Kidney tubule cell (primary cell): ENCODE measurements at places on chromosomes 5 and 9.

GRCh38 chr5:167835146-167835545 lies 456.3 kb upstream of the WWC1 start:
- no peak for DNase-seq

- no peak for DNase-seq
Observed at GRCh38 chr9:8764051-8764450, 964.5 kb upstream of the DMAC1 start.

- DNase-seq: peak; percentile 76
Observed at GRCh38 chr5:68924481-68925145, 169.2 kb upstream of the SLC30A5 start.

GRCh38 chr5:154826-155225 lies 36.5 kb upstream of the LRRC14B start:
- no peak for DNase-seq

DNA sequence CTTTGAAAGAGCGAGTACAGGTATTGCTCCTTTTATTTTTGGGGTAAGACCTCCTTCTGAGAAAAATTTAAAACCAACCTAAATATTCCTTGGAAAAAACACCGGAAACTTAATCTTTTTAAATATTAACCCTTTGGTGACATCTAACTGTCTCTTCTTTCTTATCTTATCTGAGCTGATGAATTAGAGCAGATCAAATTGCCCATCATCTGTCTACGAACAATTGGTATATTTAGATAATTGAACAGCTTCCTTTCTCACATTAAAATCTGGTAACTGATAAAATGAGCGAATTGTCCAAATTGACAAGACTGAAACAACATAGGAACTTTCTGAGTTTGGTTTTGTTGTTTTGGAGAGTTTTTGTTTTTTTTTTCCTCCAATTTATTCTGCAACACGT lies 2.0 kb downstream of the ISL1 start:
- no peak for DNase-seq

- DNase-seq: no peak
Observed at GRCh38 chr5:104512063-104512825, 949.7 kb upstream of the NUDT12 start.

GRCh38 chr5:173688703-173689102 lies 72.3 kb upstream of the BOD1 start:
- DNase-seq: peak; percentile 30

DNA sequence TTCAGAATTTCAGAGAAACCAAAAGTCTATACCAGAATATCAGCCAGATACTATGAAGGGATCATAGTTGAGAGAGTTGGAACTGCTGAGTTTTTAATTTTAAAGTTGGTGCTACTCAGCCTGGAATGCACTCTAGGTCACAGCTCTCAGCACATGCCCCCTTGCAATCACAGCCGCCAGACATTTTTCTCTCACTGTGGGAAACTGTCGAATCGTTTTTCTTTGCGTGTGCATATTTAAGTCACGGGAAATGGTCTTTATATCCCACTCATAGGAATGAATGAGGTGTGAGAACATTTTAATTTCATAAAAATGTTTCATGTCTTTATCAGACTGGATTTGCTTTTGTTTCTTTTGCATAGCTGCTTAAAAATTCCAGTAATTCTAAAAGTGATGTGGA lies 12.2 kb upstream of the SPDL1 start:
- no peak for DNase-seq

DNA sequence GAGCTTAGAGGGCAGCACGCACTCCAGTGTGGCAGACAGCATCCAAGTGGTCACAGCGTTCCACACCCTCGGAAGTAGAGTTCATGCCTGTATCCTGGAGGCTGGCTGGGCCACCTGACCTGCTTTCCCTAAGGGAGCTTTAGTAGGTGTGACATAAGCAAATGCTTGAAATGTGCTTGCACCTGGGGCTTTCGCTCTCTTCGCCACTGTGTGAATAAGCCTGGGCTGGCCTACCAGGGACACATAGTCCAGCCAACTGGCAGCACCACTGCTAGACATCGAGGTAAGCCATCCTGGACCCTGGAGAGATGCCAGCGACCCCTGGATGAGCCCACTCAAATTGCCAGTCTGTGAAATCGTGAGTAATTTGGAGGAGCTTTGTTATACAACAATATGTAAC lies 24.9 kb upstream of the IRX4 start:
- DNase-seq: no peak

GRCh38 chr9:127059030-127059429 lies 63.4 kb downstream of the ANGPTL2 start:
- no peak for DNase-seq

GRCh38 chr5:396531-396961 lies 46.4 kb upstream of the EXOC3 start:
- DNase-seq: no peak

GRCh38 chr9:107176436-107177151 lies 106.5 kb upstream of the RAD23B start:
- DNase-seq: peak; percentile 40

DNA sequence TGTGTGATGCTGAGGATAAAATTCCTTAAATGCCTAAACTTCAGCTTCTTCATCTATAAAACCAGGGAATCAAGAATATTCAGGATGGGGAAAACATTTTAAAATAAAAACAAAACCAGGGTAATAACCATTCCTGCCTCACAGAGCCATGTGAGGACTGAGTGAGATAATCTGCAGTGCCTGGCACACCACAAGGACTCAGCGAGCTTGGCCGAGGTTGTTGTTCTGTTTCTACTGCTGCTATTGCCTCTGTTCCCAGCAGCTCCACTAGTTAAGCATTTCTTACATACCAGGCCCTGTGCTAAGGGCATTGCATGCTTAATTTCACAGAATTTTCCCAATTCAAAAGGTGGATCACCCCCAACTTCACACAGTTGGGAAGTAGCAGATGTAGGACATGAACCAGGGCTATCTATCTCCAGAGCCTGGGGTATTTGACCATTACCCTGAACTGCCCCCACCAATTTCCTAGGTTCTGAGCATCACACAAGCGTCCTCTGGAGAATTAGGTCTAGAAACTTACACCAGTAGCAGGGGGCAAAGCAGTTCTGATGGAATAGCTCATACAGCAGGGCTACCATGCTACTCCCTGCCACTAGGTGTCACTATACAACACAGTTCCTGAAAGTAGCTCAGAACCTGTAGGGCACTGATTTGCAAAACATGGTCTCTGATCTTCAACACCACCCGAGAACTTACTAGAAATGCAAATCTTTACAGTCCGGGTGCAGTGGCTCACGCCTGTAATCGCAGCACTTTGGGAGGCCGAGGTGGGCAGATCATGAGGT lies 74.3 kb downstream of the LRSAM1 start:
- peak; percentile 53 for DNase-seq

DNA sequence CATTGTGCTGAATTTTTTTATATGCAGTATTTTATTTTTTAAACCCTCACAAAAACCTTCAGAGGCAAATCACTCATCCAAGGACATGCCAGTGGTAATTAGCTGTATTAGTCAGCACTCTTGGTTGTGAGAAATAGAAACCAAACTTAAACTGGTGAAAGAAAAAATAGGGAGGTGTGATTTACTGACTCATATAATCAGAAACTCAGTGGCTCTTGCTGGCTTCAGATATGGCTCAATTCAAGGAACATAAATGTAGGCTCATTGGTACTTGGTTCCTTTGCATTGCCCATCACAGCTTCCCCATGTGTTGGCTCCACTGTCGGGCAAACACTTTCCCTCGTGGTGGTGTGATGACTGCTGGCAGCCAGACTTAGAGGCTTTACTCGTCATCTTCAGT lies 497.2 kb downstream of the MAT2B start:
- DNase-seq: peak; percentile 67

DNA sequence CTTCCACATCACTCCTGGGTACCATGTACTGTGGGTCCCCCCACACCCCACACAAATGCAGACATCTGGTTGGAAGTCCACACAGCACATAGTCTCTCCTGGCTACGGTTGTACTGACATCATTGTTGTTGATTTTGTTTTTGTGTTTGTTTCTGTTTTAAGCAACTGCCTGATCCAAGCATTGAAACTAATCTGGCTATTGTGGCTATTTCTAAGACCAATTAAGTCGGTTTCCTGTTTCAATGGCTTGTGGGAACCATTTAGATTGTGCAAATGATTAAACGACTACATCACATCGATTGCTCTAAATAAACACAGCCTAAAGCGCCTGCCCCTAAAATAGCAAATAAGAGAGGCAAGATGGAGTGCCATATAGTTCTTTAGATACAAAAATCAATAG lies 226.8 kb upstream of the IRX4 start:
- DNase-seq: no peak

DNA sequence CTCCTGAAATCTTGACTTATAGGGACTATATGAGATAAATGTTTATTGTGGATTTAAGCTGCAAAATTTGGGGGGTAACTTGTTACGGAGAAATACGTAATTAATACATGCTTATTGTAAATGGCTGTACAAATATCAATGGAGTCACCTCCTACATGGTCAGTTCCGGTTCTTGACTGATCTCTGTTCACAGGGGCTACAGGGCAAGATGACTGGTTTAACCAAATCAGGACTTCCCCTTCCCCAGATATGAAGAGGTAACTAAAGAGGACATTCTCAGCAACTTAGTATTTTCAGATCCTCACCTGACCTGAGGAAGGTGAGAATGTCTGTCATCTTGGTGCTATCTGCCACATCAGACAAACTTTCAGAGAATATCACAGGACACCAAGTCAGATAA lies 54.7 kb downstream of the PTCD2 start:
- DNase-seq: no peak

- peak; percentile 51 for DNase-seq
Observed at GRCh38 chr5:6576861-6577501, 55.9 kb downstream of the NSUN2 start.

GRCh38 chr5:142110046-142110531 lies 1.5 kb downstream of the NDFIP1 start:
- peak; percentile 8 for DNase-seq

- DNase-seq: peak; percentile 71
Observed at GRCh38 chr5:80408484-80409366, 861 bp downstream of the ZFYVE16 start.

GRCh38 chr9:114401344-114401743 lies 13.6 kb upstream of the AKNA start:
- DNase-seq: no peak

DNA sequence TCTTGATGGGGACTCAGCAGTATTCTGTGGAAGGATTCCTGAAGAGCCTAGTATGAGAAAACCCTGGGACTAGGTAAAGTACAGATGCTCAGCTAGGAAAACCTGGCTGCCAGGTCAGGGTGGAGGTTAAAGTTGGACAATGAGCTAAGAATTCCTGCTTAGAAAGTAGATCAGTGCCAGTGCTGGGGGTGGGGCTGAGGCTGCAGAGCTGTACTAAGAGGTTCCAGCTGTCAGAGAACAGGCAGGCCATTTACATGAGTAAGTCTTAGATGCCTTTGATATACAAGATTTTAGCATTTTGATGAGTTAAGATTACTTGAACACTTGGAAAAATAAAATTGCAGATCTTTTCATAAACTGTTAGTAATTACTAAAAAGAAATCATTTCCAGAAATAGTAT lies 332.3 kb upstream of the NUDT12 start:
- DNase-seq: no peak

DNA sequence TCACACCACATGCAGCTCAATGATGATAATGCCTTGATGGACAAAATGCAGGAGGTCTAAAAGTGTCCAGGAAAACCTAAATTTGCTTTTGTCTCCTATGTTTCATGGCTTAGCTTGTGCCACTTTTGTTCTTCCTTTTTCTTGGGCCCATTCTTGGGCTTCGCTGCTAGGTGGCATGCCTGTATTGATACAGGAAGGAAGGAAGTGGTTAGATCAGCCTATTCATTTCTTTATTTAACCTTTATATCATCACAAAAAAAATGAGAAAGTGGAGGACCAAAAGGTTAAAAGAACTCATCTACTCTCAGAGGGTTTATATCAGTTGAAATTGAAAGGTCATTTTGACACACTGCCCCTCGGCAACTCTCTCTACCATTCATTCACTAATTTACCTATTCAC lies 260.2 kb downstream of the ARHGAP26 start:
- DNase-seq: no peak

GRCh38 chr9:105091004-105091640 lies 153.3 kb upstream of the SLC44A1 start:
- DNase-seq: no peak

- no peak for DNase-seq
Observed at GRCh38 chr9:8390571-8390970, 591.0 kb upstream of the DMAC1 start.

DNA sequence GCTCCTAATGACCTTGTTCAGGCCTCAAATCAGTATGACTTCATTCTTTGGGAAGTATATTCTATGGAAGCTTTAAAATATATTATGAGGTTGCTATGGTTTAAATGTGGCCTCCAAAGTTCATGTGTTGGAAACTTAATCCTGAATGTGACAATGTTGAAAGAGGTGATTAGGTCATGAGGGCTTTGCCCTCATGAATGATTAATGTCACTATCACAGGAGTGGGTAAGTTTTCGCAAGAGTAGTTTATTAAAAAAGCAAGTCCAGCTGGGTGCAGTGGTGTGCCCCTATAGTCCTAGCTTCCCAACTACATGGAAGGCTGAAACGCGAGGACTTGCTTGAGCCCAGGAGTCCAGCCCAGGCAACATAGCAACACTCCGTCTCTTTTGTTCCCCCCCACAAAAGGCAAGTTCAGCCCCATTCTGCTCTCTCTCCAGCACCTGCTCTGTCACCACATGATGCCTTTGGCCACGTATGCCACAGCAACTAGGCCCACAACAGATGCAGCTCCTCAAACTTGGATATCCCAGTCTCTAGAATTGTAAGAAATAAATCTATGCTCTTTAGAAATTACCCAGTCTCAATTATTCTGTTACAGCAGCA lies 105.3 kb downstream of the SIL1 start:
- no peak for DNase-seq

- no peak for DNase-seq
Observed at GRCh38 chr9:2785060-2785950, 58.6 kb downstream of the PUM3 start.

- DNase-seq: no peak
Observed at GRCh38 chr5:168123631-168124528, 167.6 kb upstream of the WWC1 start.

GRCh38 chr9:4050916-4051315 lies 249.0 kb downstream of the GLIS3 start:
- DNase-seq: no peak

GRCh38 chr9:98892288-98892687 lies 51.4 kb upstream of the COL15A1 start:
- DNase-seq: no peak

- peak; percentile 52 for DNase-seq
Observed at GRCh38 chr9:20559231-20559890, 62.9 kb downstream of the MLLT3 start.

DNA sequence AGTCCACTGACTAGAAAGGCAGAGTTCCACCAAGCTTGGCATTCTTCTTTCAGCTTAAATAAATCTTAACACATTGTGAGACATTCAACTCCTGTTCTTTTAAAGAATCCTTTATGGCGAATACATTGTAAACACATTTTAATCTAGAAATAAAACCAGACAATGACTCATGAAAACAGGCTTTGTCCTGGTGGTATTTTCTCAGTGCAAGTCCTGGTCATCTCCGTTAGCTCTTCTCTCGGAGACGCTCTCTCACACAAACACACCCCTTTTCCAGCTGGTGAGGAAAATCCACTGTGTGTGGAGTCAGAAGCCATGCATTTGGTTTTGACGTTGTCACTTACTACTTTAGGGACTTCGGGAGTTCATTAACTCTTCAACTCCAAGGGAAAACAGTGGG lies 140.4 kb downstream of the AUH start:
- DNase-seq: no peak
